ENCODE measurements at places on chromosomes 6 and 20.

GRCh38 chr6:41460742-41461336, 85.3 kb upstream of the FOXP4 start:
- DNase-seq, result no peak

- DNase-seq, result no peak
These were observed 96.3 kb downstream of the MTFR2 start for GRCh38 chr6:136153707-136154375.

DNA sequence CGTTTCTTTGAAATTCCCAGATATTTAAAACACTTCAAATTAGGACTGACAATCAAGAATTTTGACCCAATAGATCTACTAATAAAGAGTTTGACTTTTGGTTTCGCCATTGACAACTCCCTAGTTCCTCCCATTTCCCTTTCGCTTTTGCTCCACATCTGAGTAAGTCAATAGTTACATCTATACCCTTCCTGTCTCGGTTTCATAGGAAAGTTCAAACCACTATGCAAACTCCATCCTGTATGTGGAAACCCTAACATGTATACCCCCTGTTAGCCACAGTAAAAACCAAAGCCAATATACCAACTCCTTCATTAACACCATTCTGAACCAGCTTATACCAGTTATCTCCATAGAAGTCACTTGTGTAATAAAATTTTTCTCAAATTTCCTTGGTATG, 311.1 kb downstream of the MMUT start:
- no peak for DNase-seq

GRCh38 chr6:9409126-9409525, 973.8 kb upstream of the SLC35B3 start:
- DNase-seq, result no peak

- no peak for DNase-seq
These were observed 22.5 kb downstream of the KLHL32 start for GRCh38 chr6:96947055-96947454.

DNA sequence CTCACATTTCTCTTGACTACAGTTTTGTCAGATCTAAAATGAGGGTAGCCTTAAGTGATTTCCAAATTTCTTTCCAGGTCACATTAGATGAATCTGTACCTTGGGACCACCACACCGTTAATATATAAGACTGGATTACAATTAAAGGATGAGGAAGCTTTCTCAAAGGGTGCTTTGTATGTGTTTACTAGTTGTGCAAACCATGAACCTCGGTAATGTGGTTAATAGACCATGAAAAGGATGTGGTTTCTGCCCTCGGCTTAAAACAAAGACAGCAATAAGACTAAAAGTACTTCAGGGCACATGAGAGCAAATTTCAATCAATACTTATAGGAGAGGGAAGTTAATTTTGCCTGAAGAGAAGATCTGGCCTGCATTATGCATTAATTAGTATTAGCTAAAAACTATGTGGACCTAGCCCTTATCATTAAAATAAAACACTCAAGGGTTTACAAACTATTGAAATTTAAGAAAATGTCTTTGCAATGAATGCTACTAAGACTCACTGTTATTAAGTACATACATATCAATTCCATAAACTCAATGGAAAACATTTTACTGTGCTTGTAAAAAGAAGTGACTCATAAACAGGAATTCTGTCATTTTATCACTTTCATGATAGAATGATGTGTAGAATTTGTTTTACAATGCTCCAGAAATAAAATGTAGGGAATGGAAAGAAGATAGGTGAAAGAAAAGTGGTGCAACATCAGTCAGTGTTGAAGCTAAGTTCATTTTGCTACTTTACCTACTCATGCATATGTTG, 936 bp upstream of the TMX4 start:
- no peak for DNase-seq

DNA sequence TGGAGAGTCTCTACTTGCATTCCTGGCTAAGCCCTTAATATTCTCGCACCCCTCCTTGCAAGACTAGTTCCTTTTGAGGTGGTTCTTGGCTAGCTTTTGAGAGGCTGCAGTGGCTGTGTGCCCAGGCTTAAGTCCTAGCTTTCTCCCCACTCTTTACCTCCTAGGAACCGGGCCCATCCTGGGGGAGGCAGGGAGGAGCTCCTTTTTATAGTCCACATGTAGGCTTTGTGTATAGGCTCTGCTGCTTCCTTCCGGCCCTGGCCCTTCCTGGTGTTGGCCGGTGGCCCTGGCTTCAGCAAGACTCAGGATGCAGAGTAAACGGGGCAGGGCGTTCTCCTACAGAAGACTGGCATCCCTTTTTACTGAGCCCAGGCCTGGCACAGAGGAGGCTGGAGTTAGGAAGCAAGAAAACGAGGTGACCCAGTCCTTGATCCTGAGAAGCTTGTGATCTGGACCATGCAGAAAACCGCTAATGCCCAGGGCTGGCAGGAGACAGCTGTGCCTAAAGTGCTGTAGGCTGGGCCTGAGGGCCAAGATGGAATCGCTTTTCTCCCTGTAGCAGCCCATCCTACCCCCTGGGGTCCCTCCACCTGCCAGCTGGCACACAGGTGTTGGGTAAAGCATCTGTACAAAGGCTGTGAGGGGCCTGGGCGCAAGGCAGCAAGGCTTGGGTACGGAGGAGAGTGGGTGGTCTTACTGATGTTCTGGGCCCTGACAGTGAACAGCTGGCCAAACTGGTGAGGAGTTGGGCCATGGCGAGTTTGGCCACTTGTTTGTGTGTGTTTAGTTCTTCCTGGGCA, 8.7 kb downstream of the PLCG1 start:
- DNase-seq, result no peak

DNA sequence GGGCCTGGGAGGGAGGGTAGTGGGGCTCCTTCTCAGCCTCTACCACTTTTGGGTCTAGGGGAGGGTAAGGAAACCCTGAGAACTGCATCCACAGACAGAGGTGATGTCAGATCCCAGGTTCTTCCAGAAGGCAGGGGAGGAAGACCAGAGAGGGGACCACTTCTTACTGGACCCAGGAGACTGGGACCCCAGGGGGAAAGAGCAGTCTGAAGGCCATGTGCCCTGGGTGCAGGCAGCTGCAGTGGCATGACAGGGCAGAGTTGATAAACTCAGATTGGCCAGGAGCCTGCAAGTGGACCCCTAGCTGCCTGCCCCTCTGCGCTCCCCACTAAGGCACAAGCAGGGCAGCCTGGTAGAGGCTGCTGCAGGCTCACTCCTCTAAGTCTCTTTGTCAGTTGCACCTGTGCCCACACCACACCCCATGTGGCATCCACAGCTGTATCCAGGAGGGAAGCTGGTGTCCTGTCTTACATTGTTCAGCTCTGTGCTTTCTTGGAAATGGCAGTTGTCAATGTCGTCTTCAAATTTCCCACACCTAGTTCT, 2.7 kb downstream of the CST9L start:
- DNase-seq, result peak; percentile 16

DNA sequence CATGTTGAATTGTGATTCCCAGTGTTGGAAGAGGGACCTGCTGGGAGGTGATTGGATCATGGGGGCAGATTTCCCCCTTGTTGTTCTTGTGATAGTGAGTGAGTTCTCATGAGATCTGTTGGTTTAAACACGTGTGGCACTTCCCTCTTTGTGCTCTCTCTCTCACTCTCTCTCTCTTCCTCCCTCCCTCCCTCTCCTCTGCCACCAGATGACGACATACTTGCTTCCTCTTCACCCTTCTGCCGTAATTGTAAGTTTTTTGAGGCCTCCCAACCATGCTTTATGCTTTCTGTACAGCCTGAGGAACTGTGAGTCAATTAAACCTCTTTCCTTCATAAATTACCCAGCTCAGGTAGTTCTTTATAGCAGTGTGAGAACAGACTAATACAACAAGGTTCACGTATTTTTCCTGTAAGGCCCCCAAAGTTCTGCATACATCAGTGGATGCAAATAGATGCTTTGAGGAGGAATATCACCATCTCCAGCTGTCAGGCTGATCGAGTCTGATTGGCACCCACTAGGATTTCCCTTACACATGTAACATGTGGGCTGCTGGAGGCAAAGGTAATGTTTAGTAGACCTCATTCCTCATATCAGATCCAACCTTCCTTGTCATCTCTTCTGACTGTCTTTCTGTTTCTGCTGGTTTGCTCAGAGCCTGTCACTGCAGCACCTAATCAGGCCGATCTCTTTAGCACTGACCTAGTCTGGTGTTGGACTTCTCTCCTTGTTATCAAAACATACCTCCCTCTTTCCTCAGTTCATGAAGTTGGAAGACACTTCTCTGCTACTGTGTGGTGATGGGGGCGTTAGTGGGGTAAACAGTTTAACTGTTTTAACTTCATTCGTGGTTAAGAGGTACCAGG, 54.3 kb upstream of the BACH2 start:
- no peak for DNase-seq

DNA sequence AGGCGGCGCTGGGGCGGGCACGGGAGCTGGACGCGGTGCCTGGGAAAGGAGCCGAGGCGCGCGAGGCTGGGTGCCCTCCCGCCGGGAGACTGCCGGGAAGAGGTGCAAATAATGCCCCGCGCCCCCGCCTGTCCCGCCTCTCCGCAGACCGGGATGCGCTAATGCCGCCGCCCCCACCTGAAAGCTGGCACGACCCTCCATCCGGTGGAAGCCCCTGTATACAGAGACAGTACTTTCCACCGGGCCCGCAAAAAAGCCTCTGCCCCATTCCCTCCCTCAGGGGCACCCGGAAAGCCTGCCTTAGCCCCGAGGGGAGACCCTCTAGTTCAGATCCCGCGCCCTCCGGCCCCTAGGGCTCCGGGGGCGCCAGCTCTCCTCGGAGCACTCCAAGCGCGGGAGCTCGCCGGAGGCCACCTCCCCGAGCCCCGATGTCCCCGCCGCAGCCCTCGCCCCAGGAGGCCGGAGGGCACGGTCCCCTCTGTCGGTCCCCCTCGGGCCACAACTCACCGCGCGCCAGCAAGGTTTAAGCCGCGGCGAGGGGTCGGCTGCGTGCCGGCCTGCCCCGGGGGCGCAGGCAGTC, 1.2 kb downstream of the GRM4 start:
- DNase-seq, result peak; percentile 29

DNA sequence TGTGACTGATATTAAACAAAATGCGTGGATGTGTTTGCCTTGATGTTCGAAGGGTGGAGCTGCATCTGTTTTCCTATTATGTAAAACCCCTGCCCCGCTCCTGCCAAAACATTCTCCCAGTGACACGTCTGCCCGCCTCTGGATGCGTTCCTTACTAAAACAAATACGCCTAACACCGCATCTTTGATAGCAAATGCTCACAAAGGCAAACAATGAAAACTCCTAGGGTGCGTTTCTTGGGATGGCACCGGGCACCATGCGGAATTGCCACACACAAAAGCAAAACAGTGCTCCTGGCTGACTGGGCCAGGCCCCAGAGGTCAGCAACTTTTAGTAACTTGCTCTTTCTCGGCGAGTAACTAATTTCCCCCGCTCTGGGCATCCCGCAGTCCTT, 9.0 kb upstream of the FOXC1 start:
- no peak for DNase-seq

DNA sequence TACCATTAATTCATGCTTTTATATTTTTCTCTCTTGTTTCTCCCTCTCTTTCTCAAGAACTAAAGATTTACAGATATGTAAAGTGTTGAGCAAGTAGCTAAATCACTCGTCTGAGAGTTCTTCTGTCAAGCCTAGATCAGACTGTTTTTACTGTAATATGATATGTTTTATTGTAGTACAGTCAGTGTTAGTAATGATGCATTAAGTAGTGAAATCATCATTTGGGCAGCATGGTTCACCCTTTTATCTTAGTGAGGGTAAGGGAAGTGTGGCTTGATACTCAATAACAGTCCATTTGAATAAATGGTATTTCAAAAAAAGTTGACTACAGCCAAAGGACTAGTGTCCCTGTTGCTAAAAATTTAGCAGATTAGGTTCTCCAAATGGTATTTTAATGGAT, 9.2 kb downstream of the CYB5R4 start:
- DNase-seq, result no peak

DNA sequence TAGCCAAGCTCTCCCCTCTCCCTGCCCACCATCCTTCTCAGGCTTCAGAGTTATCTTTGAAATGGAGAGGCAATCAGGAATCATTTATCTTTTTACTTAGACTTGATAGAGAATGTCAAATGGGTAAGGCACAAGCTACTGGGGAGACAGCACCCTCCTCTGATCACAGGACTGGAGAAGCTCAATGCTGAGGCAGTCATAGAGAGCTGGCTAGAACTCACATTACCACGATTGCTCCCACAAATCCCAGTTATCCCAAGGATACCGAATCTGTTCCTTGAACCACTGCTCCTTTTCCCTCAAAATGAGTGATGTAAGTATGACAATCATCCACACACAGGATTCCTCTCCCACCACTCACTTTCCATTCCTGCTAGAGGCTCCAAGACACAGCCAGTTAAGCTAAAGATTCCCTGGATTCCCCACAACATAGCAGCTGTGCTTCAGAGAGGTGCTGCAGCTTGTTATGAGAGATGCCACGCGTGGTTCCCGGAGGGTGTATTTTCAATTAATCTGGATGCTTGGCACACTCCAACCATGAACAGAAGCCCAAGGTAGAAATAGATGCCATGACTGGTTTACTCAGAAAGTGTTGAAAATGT, 96.2 kb upstream of the VGLL2 start:
- no peak for DNase-seq

DNA sequence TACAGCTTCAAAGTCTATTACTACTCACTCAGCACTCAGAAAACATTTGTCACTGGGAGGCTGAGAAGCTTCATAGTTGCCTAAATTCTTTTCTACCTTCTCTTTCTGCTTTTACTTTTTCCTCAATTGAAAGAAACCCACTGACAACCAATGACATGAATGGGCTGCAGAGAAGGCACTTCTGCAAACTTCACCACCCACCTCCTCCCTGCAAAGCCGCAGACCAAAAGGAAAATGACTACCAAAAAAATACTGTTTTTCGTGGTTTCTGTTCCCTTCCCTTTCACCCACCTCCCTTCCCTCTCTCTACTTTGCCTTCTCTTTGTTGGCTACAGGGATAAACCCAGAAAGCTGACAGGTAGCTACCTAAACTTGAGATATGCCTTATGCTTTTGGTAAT, 3.2 kb downstream of the GNAS-AS1 start:
- no peak for DNase-seq

GRCh38 chr20:32045999-32046398, 6.0 kb upstream of the HCK start:
- DNase-seq, result no peak

GRCh38 chr6:56368491-56368890, 121.1 kb upstream of the COL21A1 start:
- DNase-seq, result no peak

All from H9 (cell line).